ENCODE measurements at places on chromosomes 5 and 9. TPM values are rescaled to one million over a fixed set of nuclear protein-coding genes. Genes with fewer than 3 reads are reported as not detected.

SLC45A2 gene
- total RNA-seq: not detected

CFAP90 gene
- total RNA-seq: 0.11 TPM

GRCh38 chr5:59040804-59041201 is 457.9 kb downstream of the RAB3C start:
- H3K4me1 ChIP-seq: peaks cover 11% of the 10 kb centered on the region
- no peak for DNase-seq

DNA sequence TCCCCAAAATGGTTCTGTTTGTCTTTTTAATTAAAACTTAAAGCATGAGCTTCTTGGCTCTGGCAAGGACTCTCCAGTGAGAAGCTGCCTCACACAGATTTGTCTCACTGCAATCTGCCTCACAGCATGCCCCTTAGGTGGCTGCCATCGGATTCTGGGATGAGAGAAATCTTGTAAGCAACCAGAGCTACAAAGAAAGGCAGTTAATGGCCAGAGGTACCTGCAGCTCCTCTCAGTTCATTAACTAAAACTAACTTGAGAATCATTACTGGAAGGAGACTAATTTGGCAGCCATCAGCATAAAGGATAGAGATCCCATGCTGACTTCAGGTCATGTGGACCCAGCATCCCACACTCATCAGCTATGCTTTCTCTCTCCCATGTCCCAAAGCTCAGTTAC is 220.6 kb upstream of the DMAC1 start:
- H3K36me3 ChIP-seq: no peaks in the 10 kb centered on the region
- DNase-seq: no peak
- no peaks in the 10 kb centered on the region for H3K27me3 ChIP-seq
- H3K4me3 ChIP-seq: no peak overlapping the region
